Left ventricle myocardium inferior (tissue), 1 donor: ENCODE measurements at places on chromosomes 7 and 10. TPM values are rescaled to one million over a fixed set of nuclear protein-coding genes. Genes with fewer than 3 reads are reported as not detected.
A peak's percentile ranks its signal among the peaks of the same experiment; 100 is the strongest.

DNA sequence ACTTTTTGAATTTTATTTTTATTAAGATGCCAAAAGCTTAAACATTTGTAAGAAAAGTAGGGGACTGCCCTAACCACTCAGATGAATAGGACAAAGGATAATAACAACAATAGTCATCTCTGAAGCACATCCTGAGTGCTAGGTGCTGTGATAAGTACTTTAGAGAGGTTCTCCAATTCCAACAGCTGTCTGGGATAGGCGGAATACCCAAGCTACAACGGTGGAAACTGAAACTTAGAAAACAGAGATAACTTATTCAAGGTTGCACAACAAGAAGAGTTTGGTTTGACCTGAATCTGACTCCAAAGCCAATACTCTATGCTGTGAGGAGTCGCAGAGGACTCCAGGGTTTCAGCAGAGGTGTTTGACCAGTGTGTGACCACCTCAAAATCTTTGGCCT lies 2.0 kb downstream of the RTKN2 start:
- no peak for DNase-seq

DNA sequence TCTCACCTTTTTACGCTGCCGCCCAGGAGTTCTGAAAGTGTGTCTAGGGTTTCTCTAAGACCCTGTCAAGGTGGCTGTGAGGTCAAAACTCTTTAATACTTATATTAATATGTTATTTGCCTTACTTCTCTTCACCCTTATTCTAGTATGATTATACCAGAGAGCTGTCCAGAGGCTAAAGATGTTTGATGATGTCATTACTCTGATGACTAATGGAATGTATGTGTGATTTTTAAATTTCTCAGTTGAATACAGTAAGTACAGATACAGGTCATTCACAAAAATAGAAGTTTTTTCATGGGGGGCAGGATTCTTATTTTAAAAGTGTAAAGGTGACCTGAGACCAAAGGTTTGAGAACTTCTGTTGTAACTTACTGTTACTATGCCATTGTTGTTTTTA lies 150.6 kb upstream of the FOXP2 start:
- DNase-seq: no peak

GRCh38 chr7:128937647-128938543 lies at the start of gene IRF5:
Gene IRF5, plus strand, starts transcription at chr7:128937927. Its CDS starts 4,155 bp downstream, at chr7:128942082.
- peak; percentile 56 for DNase-seq

GRCh38 chr7:91287371-91288084 lies 23.3 kb downstream of the FZD1 start:
- DNase-seq: no peak

ANKRD7 gene
- total RNA-seq: 1.1 TPM

DNA sequence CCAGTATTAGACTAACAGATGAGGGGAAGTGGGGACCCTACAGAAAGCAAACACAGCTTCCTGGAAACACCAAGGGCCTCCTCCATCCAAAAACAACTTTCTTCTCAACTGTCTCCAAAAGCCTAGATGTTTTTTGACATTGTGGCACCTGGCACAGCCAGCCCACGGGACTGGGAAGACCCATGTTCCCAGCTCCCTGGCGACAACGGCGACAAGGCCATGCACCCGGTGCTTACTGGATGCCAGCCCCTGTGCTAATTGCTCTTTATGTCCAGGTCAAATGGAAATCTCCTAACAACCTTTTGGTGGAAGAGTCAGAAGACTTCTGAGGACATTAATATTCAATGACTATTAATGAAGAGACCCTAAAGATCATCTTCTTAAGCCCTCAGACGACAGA lies 7.1 kb downstream of the FGFR2 start:
- no peak for DNase-seq

ENO4 gene
- total RNA-seq: not detected

STK17A gene
- 32.3 TPM for total RNA-seq

- peak; percentile 80 for DNase-seq
Observed at GRCh38 chr10:124646483-124647352, 97.5 kb downstream of the FAM53B start.

- no peak for DNase-seq
Observed at GRCh38 chr10:12869427-12869826, 132.1 kb downstream of the CCDC3 start.

- DNase-seq: no peak
Observed at GRCh38 chr7:145928937-145929336, 187.7 kb upstream of the CNTNAP2 start.

IGFBP1 gene
- not detected for total RNA-seq

GRCh38 chr10:84076047-84076388 lies 63.3 kb upstream of the GHITM start:
- no peak for DNase-seq

MCMBP gene
- 24.5 TPM for total RNA-seq

GRCh38 chr10:101566333-101567164 lies 21.5 kb downstream of the POLL start:
- DNase-seq: no peak

DNAH11 gene
- total RNA-seq: 0.74 TPM

- no peak for DNase-seq
Observed at GRCh38 chr10:13869295-13869664, 282.5 kb downstream of the PRPF18 start.

DNA sequence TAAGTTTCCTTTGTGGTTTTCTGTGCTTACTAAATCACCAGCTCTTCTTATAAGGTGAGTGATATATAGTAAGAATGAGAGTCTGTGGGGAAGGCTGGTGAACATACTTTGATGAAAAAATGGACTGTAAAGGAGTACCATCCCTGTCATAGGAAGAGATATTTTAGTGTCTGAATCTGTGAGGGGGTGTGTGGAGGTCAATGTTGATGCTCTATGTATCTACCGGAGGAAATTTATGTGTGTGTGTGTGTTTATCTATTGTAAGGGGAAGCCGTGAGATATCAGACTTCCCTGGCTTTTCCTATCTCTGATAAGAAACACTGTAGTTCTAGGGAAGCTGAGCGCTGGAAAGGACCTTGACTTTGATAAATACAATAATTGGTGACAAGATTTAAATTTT lies 179.0 kb downstream of the PCDH15 start:
- no peak for DNase-seq

MYL10 gene
- not detected for total RNA-seq
